ENCODE measurements at places on chromosomes 16 and 17.

DNA sequence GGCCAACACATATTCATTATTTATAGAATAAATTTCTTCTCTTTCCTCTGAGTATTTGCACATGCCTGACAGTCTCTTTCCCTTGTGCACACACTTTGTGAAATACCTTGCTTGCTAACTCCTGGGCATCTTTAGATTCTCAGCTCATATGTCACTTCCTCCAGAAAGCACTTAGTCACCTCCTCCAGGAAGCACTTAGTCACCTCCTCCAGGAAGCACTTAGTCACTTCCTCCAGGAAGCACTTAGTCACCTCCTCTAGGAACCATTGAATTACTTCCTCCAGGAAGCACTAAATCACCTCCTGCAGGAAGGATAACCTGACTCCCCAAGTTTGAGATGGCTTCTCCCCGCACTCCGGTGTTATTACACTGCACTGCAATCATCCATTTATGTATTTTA is 462.5 kb upstream of the EEF2KMT start:
- no peak for DNase-seq

DNA sequence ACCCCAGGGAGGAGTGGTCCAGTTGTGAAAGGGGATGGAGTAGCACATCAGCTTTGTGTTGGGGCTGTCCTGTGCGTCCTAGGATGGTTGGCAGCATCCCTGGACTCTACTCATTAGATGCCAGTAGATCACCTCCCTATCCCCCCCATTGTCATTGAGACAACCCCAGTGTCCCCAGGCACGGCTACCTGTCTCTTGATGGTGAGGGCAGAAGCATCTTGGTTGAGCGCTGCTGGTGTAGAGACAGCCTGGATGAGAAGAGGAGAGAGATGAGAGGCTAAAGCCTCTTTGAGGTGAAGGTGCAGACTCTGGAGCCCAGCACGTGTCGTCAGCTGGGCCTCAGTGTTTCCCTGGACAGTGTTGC is 55.4 kb downstream of the TNFRSF13B start:
- no peak for DNase-seq

- no peak for DNase-seq
Measured at GRCh38 chr16:628321-629061, 2.3 kb upstream of the WFIKKN1 start.

- DNase-seq = no peak
Measured at GRCh38 chr17:34979650-34980352, 511 bp upstream of the LIG3 start.

GRCh38 chr17:42243493-42243982 is 32.7 kb downstream of the STAT5B start:
- no peak for DNase-seq

All from activated naive CD4-positive, alpha-beta T cell treated with Interleukin-2 at 50 U/mL for 16 hours (primary cell).